ENCODE measurements at places on chromosomes 6 and 20.

- DNase-seq = no peak
Measured at GRCh38 chr6:7604506-7604905, 14.5 kb downstream of the SNRNP48 start.

DNA sequence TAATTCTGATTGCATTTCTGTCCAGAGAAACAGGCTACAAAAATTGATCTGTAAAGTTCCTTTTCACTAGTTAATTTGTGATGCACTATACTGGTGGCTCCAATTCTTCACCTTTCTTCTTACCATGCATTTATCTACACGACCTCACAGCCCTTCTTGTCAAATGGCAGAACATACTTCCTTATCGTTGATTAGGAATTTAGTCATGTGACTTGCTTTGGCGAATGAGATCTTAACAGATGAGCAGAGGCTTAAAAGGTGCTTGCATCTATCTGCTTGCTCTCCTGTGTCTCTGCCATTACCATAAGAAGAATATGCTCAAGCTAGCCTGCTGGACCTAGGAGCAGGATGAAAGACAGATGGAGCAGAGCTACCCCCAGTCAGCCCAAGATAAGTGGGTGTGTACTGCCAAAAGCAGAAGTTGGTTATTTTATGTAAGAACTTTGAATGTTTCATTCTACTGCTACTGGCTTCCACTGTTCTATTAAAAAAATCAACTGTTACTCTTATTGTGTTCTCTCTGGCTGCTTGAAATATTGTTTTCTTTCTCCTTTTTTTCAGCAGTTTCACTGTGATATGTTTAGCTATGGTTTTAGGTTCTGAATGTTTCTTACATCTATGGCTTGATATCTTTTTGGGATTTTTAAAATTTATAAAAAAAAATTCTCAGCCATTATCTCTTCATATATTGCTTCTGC lies 40.2 kb upstream of the RBM24 start:
- no peak for DNase-seq

GRCh38 chr6:124463271-124463670 lies 499.0 kb upstream of the RNF217 start:
- no peak for DNase-seq

DNA sequence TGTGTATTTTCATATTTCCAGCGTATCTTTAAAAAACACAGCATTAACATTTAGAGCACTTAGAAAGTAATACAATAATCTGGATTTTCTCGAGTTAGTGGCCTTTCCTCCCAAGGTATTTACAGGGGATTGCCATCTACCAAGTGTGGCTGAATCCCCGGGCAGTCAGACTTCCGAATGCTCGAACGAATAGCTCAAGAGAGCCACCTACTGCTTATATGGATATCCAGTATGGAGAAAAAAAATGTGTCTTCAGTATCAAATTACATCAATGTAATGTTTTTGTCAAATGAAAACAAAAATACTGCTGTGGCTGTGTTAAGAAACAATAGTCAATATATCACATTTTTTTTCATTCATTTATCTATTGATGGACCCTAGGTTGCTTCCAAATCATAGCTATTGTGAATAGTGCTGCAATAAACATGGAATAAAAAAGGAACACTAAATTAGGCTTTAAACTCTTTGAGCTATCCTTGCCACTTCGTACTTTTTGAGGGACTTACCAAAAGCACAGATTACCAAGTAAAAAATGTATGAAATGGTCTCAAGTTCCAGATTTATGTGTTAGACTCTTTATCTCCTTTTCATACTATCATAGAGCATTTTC lies 654.5 kb upstream of the PTCHD4 start:
- DNase-seq = no peak

DNA sequence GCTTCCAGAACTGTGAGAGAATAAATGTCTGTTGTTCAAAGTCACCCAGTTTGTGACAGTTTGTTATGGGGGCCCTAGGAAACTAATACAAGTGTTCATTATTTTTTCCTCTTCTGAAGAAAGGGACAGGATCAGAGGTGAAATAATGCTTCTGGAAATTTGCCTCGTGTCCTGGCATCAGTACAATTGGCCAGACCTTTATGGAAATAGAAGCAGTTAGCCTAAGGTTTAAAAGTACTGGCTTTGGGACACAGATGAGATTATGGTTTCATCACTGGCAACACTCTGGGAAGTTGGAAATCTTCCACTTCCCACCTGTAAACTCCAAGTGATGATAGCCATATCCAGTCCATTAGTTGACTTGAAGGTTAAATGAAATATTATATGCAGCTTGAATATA lies 88.7 kb downstream of the PLCB1 start:
- DNase-seq = no peak

All from NCI-H2029 (cell line).